ENCODE measurements at places on chromosomes 11 and 22.

DNA sequence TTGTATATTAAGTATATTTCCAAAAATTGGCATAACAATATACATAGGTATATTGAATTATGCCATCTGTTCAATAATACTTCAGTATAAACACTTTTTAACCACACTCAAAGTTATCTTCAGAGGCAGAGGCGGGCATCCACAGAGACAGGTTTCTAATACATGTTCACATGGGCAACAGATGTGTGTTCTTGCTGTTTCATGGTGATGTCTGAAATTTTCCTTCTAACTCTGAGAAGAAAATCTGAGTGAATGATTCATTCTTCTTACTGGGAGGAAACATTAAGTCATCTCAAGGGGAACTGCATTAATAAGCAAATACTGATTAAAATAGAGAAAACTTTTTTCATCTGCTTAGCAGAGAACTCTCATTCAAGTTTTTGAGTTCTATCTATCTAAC lies 1074.5 kb downstream of the LRRC4C start:
- DNase-seq, result no peak

- DNase-seq, result no peak
These were observed 865 bp upstream of the AMOTL1 start for GRCh38 chr11:94767291-94767690.

DNA sequence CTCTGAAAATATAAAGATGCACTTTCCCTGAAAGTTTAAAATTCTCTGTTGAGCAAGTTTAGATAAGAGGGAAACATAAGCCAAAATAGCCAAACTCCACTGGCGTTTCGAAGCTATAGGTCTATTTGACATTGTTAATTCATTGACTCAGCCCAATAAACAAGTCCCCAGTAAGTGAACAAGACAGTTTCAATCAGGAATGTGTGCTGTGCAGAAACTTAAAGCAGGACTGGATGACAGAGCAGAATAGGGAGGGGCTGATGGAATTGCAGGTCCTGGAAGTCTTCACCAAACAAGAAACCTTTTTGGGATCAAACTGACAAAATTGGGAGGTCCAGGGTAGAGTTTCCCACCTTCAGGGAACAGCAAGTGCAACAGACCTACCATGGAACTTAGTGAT lies 8.9 kb upstream of the KDM4E start:
- DNase-seq, result no peak

DNA sequence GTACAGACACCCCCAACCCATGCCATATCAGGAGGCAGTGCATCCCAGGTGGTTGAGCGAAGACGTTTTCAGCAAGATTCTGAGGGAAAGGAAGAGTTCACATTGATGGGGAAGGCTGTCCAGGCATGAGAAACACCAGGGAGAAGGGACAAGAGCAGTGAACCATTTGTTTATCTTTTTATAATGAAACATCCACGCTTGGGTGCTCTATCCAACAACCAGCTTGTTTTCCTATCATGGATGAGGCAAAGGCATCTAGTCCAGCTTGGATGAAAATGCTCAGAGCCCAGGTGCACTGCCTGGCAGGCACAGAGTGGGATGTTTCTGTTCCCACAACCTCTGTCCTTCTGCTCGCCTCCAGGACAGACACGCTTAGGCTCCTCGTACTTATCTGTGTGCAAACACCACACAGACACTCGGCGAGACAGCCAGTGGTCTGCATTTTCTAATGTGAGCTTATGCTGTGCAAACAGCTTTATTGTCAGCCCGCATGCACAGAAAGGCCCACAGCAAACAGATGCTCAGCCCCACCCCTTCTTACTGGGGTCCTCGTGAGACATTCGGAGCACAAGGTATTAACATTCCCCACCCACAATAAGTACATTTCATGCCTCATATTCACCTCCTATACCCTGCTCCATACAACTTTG lies 45.4 kb upstream of the NTM start:
- no peak for DNase-seq

DNA sequence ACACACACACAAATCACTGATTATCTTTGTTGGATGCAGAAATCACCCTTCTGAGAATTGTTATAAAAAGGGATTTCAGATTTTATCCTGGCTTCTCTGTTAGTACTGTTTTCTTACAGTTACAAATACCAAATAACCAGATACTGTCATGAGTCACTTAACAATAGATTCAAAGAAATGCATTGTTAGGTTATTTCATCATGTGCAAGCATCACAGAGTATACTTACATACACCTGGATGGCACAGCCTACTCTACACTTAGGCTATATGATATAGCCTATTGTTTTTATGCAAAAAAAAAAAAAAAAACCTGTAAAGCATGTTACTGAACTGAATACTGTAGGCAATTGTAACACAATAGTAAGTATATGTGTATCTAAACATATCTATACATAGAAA lies 319.2 kb upstream of the ARHGAP42 start:
- no peak for DNase-seq
